ENCODE measurements at places on chromosomes 3 and 15. TPM values are rescaled to one million over a fixed set of nuclear protein-coding genes. Genes with fewer than 3 reads are reported as not detected.

DNA sequence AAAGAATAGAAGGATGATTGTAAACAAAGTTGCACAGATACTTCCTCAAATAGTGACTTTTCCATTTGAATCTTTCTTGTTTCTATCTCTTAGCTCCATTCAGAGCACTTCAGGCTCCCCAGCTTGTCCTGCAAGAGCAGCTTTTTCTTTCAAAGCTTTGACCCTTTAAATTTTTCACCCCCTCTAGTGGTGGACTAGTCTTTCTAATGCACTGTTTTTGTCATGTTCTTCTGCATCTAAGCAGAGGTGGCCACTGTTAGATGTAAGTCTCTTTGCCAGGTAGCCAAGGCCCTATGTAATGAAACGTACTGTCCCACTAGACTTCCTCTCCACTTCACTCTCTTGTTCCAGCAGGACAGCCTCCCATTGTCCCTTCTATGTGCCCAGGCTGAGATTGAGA is 74.0 kb upstream of the MANF start:
- DNase-seq, result peak; percentile 23

EPHA3 gene
- 0.23 TPM for polyA plus RNA-seq

DNA sequence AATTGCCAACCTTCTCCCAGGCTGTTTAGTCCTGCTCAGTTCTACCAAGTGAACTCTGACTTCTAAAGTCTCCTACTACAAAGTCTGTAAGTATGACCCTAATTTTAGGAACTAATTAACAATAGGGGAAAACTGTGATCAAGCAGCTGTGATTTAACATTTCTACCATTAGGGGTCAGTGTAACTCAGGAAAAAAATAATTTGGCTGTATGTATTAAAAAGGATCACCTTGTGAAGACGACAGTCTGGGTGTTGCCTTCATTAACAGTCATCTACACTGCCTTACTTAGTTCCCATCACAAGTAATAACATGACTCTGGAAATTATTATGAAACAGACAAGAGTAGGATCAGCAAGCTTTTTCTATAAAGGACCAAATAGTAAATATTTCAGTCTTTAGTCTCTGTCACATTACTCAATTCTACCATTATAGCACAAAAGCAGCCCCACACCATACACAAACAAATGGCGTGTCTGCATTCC is 4.2 kb upstream of the NPHP3 start:
- DNase-seq, result peak; percentile 11

- DNase-seq, result peak; percentile 18
These were observed 122.0 kb downstream of the TFDP2 start for GRCh38 chr3:142027300-142027699.

GRCh38 chr3:177446165-177446601 is 248.9 kb upstream of the TBL1XR1 start:
- peak; percentile 38 for DNase-seq

DNA sequence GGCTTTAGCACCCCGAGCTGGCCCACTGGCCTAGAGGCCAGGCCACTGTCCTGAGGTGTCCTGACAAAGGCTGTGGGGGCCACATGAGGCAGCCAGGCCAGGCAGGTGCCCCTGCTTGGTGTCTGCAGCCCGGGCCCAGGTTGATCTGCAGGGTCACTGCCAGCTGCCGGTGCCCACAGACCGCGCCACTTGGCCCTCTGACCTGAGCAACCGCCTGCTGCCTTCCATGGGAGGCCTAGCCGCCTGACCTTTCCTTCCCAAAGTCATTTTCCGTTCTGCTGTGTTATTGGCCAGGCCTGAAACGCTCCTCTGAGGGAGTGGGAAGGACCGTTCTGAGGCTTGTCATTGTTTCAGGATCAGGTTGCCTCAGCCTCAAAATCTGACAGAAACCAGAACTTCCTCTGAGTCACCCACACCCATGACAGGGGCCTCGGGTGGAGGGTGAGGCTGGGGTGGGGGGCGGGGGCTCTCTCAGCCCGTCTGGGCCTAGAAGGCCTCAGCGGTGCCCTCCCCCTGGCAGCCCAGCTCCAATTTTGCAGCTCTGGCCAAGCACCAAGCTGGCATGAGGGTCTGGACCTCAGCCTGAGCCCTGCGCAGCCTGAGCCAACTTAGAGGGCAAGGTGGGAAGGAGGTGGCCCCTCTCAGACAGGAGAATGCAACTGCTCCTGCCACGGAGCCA is 140.7 kb upstream of the MEF2A start:
- peak; percentile 87 for DNase-seq

IL17RE gene
- 2.6 TPM for polyA plus RNA-seq

DNA sequence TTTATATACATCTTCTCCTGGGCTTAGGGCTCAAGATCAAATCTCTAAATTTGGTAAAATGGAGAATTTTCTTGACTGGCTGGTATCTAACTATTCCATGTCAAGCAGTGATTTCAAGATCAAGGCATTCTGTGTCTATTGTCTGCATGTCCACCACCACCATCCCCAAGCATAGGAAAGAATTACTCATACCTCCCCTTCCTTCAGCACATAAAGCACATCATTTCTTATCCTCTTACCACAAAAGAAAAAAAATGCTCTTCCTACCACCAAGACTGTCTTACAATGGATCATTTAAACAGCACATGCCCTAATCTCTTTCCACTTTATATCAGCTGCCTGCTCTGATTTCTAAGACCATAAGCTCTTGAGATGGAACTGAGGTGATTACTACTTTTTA is 470.5 kb upstream of the THBS1 start:
- DNase-seq, result peak; percentile 94

GRCh38 chr15:28921919-28922706 is 36.3 kb downstream of the APBA2 start:
- DNase-seq, result no peak

PRTG gene
- polyA plus RNA-seq, result 0.90 TPM

DNA sequence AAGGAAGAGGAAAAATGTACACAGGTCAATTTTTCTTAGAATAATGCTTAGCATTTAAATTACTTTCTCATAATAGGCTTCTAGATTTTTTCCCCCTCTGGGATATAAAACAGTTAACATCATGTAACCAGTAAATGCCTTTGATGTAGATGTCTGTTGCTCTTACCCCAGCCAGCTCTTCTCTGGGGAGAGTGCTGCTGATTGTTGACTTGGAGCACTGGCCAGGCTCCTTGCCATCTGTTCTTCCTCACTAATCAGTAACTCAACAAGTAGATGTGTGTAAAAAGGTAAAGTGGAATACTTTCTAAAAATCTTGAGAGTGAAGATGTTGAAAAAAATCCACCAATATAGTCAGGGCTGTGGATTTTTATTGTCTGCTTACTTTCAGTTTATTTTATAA is 42.2 kb downstream of the RIOX2 start:
- DNase-seq, result no peak

DNA sequence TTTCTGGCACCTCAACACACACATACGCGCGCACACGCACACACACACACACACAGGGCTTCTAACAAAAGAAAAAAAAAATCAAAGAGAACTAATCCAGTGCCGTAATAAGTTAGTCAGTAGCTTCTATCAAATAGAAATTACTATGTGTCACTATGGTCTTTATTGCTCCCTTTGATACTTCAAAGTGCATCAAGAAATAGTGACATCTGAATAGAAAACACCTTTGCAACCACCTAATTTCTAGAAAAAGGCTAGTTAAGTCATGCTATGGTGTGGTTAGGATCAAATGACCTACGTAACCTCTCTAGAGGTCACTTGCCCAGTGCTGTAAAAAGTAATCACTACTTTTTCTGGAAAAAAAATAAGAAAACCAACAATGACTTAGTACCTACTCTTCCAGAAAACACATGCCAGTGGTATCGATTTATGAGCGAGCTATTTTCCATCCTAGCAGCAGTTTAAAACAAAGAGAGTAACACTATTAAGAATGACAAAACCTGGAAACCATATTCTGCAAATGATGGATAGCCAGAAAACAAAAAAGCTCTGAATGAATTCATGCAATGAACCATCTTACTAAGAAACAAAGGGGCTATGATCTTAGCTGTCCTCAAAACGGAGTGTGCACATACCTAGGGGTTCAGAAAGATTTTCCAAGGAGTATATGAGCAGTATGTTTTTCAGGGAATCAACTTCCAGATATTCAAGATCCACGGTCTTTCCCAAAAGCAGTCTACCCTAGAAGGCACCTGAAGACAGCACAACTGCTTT is 6.8 kb downstream of the AVEN start:
- no peak for DNase-seq

HSPBAP1 gene
- 5.2 TPM for polyA plus RNA-seq

EPHB1 gene
- polyA plus RNA-seq, result 0.41 TPM

DNA sequence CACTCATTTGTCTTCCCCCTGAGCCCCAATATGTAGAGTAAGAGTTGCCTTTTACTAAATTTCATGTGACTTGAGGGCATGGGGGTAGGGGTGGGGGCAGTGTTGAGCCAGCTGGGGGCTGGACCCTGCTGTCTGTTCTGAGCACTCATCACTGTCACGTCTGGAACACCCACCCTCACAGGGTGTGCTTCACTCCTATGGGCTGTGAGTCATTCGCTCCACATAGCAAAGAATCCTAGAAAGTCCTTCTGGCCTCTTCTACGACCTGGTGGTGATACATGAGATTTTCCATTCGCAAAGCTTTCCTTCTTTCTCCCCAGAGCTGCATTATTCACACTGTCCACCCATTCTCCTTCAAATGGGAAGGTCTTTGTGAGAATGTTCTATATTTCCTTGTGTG is 43.6 kb upstream of the MGLL start:
- DNase-seq, result peak; percentile 76

GRCh38 chr3:46406788-46407611 is at the start of the genes CCR5AS and CCRL2:
TSS of gene CCR5AS (minus strand) at chr3:46407066.
TSS of gene CCRL2 (plus strand) at chr3:46407259. CDS start at chr3:46408080, 821 bp downstream.
- DNase-seq, result peak; percentile 37

PARP15 gene
- polyA plus RNA-seq, result 0.62 TPM

GOLGA8N gene
- polyA plus RNA-seq, result 0.54 TPM

ZSCAN29 gene
- polyA plus RNA-seq, result 6.2 TPM

DNA sequence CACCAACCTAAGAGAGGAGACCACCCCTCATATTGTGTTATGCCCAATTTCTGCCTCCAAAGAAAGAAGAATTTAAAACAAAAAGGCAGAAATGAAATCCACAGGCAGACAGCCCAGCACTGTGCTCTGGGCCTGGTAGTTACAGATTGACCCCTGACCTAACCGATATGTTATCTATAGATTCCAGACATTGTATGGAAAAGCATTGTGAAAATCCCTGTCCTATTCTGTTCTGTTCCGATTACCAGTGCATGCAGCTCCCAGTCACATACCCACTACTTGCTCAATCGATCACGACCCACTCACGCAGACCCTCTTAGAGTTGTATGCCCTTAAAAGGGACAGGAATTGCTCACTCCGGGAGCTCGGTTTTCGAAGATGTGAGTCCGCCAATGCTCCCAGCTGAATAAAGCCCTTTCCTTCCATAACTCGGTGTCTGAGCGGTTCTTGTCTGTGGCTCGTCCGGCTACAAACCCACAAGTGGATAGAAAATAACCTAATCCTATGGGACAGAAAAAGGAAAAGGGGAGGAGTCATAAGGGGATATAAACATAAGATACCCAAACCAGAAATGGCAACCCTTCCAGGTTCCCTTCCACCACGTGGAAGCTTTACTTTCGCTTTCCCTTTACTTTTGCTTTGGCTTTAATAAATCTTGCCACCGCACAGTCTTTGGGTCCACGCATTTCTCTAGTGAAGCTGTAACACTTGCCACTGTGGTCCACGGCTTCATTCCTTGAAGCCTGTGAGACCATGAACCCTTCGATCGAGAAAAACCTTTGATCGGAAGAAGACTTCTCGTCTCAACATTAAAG is 1.7 kb upstream of the CFAP91 start:
- DNase-seq, result no peak

GRCh38 chr15:35557544-35557943 is 11.6 kb upstream of the DPH6 start:
- DNase-seq, result peak; percentile 83

- no peak for DNase-seq
These were observed 233.5 kb upstream of the ST8SIA2 start for GRCh38 chr15:92159906-92160841.

- no peak for DNase-seq
These were observed 18.7 kb downstream of the ZNF80 start for GRCh38 chr3:114218578-114219185.

GRCh38 chr3:188133646-188134045 is 20.3 kb upstream of the LPP start:
- DNase-seq, result peak; percentile 76

- peak; percentile 79 for DNase-seq
These were observed 160.2 kb upstream of the TBL1XR1 start for GRCh38 chr3:177357352-177358090.

- DNase-seq, result peak; percentile 71
These were observed 58.8 kb downstream of the AMOTL2 start for GRCh38 chr3:134315286-134316106.

LIPC gene
- 0.51 TPM for polyA plus RNA-seq

DNA sequence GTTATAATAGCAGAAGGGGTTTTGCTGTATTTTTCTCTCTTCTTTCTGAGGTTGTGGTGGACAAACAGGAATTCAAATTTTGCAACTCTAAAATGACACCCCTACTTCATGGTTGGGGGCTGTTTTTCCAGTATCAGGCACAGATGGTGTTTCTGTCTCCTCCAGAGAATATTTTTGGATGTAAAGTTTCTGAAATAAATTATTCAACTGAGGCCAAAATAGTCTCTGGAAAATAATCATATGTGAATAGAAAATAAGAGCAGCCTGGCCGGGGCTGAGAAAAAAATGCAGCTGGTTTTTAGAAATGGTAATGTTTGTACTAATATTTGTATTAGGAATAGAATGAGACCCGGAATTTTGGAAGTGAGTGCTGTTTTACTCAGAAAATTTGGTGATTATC is 121.3 kb upstream of the ADAMTS9 start:
- DNase-seq, result no peak

DNA sequence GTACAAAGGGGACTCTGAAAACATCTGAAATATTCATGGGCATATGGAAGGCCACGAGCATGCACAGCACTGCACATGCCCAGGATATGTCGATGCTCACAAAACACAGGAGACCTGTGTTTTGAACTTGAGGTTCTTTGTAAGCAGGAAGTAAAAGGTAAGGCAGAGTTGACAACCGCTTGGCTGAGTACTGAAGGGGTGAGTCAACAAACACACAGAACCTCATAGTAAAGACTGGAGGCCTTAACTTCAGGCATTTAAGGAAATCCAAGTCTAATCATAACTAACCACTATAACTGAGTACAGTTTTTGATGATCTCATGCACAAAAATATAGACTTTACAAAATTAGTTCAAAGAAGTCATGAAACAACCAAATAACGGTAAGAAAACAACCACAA is 80.6 kb downstream of the MYO9A start:
- DNase-seq, result no peak

ASB14 gene
- not detected for polyA plus RNA-seq

DNA sequence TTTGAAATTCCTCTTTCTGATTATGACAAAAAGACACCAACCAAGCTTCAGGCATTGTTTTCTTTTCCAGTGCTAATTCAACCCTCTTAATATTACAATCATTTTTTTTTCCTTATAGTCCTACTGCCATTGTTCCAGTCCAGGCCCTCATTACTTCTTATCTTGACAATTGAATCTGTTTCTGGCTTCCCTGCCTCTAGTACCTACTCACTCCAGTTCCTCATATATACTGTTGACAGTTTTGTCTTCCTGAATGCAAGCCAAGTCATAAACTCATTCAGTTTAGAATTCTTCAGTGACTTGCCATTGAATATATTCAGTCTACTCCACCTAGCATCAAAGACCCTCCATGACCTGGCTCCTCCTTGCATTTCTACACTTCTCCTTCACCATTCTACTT is 507.4 kb downstream of the FGF12 start:
- no peak for DNase-seq

- DNase-seq, result no peak
These were observed 22.8 kb upstream of the CEP152 start for GRCh38 chr15:48833526-48834239.

PLS1 gene
- polyA plus RNA-seq, result 1.1 TPM

CRYBG3 gene
- polyA plus RNA-seq, result 8.7 TPM

Data from fibroblast of lung (primary cell).